CD4-positive, alpha-beta memory T cell (primary cell): ENCODE measurements at places on chromosomes 7 and 10.

- H3K36me3 ChIP-seq: no peaks in the 10 kb centered on the region
- no peaks in the 10 kb centered on the region for H3K27me3 ChIP-seq
- no peaks in the 10 kb centered on the region for H3K4me1 ChIP-seq
- H3K27ac ChIP-seq: no peak overlapping the region
- no peak overlapping the region for H3K4me3 ChIP-seq
Observed at GRCh38 chr10:132110111-132110521, 44.4 kb downstream of the JAKMIP3 start.

GRCh38 chr10:130364631-130365411 lies 228.6 kb downstream of the GLRX3 start:
- H3K4me3 ChIP-seq: no peak overlapping the region
- no peak for DNase-seq
- H3K4me1 ChIP-seq: no peaks in the 10 kb centered on the region
- no peaks in the 10 kb centered on the region for H3K36me3 ChIP-seq

- H3K4me3 ChIP-seq: no peak overlapping the region
- H3K4me1 ChIP-seq: no peaks in the 10 kb centered on the region
- no peaks in the 10 kb centered on the region for H3K36me3 ChIP-seq
- H3K27ac ChIP-seq: no peak overlapping the region
Observed at GRCh38 chr10:48608279-48608681, 3.4 kb upstream of the ARHGAP22 start.

DNA sequence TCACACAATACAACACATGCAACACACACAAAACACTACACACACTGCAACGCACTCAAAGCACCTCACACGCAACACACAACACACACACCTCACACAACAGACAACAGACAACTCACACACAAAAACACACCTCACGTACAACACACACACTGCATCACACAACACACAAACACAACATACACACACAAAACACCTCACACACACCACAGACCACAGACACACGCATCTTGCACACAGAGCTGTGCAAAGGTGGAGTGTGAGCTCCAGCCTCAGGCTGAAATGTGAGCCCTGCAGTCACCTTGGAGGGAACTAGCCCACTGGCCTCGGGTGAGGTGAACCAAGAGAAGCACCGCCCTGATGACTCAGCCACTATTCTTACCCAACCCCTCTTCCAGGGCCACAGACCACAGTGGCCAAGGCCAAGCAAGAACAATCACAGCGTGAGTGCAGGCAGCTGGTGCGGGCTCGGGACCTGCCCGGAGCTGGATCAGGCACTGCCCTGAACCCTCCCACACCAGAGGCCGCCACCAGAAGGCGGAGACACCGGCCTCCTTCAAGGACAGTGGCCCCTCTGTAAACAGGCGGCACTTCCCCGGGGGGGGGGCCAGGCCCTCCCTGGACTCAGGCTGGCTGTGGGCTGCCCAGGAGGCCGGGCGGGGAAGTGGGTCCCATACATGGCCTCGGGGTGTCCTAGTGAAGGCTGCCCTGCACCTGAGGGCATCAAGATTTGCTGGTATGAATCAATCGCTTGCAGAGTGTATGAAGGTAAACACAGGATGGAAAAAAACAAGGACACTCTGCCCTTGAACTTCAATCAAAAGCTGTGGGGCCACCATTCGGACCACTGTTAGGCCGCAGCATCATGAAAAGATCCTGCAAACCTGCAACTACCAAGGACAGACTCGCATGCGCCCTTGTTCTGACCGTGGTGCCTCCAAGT lies 106.7 kb downstream of the TNS3 start:
- H3K4me1 ChIP-seq: no peaks in the 10 kb centered on the region
- no peak overlapping the region for H3K27ac ChIP-seq
- no peak for DNase-seq
- no peak overlapping the region for H3K4me3 ChIP-seq

DNA sequence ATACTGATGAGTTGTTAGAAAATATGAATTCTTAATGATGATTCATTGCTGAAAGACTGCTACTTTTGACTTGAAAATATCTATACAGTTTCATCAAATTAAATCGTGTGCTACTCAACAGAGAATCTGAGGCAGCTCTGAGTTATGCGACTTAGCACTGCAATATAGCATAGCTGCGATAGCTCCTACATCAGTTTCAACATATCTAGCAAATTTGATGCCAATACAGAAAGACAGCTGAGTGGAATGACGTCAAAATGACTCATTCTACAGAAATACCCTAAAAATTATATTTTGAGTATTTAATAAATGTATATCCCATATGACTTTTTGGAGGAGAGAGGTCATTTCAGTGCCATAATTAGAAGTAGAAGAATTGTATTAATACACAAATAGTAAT lies 1.1 kb upstream of the TARP start:
- no peaks in the 10 kb centered on the region for H3K36me3 ChIP-seq
- no peaks in the 10 kb centered on the region for H3K27me3 ChIP-seq
- no peak overlapping the region for H3K4me3 ChIP-seq
- no peaks in the 10 kb centered on the region for H3K4me1 ChIP-seq

DNA sequence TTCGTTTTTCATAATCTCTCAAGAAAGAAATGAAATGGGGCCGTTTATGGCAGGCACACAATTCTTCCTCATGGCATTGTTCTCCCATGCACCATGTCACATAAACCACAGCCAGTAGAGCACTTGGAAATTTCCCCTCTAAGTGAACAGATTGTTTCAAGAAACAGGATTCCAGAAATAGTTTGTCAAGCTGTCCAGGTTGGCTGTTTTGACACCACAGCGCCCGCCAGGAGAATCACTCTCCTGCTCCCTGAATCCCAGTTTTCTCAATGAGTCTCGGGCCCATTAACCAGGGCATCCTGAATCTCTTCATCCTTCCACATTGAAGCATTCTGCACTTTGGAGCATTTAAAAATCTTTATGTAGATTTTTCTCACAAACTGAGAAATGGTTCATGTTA lies 172.2 kb upstream of the NEBL start:
- H3K27ac ChIP-seq: no peak overlapping the region
- no peaks in the 10 kb centered on the region for H3K36me3 ChIP-seq
- H3K4me1 ChIP-seq: no peaks in the 10 kb centered on the region
- DNase-seq: no peak
- no peaks in the 10 kb centered on the region for H3K27me3 ChIP-seq

DNA sequence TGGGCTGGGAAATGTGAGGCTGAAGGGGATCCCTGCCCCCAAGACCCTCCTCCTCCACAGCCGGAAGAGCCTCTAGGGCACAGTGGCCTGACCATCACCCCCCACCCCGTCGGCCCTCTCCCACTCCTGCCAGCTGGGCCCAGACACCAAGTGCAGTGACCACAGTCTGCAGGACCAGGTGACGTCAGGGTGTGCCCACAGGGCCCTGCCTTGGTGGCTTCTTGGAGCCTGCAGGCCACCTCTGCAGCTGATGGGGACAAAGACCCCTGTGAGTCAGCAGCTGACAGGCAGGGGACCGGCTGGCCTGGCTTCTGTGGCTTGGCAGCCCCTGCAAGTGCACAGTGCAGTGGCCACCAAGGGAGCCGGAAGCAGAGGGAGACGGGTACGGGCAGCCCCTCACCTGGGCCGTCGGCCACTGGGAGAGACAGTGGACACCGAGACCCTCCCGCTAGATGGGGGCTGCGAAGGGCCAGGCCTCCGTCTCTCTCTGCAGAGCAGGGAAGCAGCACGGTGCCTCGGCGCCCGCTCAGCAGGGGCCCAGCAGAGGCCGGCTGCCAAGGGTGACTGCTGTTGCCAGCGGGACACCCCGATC lies 274.6 kb downstream of the ELFN1 start:
- H3K27ac ChIP-seq: no peak overlapping the region
- DNase-seq: no peak
- H3K27me3 ChIP-seq: no peaks in the 10 kb centered on the region
- H3K36me3 ChIP-seq: no peaks in the 10 kb centered on the region
- no peak overlapping the region for H3K4me3 ChIP-seq
- peaks cover 43% of the 10 kb centered on the region for H3K4me1 ChIP-seq

GRCh38 chr10:44069573-44069972 lies 315.3 kb downstream of the CXCL12 start:
- no peak overlapping the region for H3K27ac ChIP-seq
- H3K36me3 ChIP-seq: no peaks in the 10 kb centered on the region
- H3K27me3 ChIP-seq: no peaks in the 10 kb centered on the region
- no peak overlapping the region for H3K4me3 ChIP-seq

DNA sequence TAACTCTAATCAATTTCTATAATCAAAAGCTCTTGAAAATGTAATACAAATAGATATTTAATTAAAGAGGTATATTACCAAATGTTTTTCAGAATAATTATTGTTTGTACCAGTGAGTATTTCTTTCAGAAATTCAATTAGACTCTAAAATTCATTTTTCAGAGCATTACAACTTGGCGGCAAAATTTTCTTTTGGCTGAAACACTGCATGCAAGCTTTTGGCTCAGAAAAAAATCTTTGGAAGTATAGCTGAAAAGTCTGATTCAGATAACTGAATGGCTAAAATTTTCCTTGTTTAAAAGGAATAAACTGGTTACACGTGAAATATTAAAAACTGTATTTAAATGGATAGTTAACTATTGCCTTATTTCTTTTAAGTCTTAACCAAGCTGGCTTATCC lies 202.6 kb upstream of the KAT6B start:
- H3K27ac ChIP-seq: no peak overlapping the region
- no peaks in the 10 kb centered on the region for H3K4me1 ChIP-seq
- no peaks in the 10 kb centered on the region for H3K36me3 ChIP-seq
- DNase-seq: no peak

DNA sequence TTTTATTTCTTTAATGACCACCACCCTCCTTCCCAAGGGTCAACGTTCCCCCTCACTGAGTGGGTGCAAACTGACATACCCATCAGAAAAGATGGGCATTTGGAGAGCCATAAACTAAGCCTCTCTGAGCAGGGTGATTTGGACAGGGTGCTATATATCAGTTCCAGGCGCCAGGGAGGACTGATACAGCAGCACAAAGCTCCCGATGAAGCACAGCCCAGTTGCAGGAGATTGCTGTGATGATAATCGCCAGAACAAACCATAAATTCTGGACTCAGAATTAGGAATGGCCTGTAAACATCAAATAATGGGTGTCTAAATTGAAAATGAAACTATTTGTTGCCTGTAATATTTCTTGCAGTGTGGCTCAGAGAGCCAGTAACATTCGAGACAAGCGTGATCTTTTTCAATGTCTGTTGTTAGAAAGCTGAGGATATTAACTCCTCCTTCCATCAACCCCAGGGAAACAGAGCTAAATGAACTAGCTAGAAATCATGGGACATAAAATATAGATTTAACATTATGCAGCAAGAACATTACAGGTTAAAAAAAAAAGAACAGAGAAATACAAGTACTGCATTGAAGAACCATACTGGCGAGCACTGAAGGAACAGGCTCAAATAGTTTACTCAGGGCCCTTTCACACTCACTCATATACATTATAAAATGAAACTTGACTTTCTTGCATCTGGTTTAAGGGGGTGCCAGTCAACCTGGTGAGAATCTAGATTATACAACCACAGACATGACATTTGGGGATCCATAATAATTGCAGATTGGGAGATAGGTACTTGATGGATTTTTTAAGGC lies 137.5 kb upstream of the LRRTM3 start:
- H3K4me1 ChIP-seq: no peaks in the 10 kb centered on the region
- H3K27ac ChIP-seq: no peak overlapping the region
- no peak overlapping the region for H3K4me3 ChIP-seq
- no peak for DNase-seq
- H3K36me3 ChIP-seq: no peaks in the 10 kb centered on the region

- H3K36me3 ChIP-seq: no peaks in the 10 kb centered on the region
- no peak overlapping the region for H3K4me3 ChIP-seq
- H3K4me1 ChIP-seq: no peaks in the 10 kb centered on the region
- H3K27ac ChIP-seq: no peak overlapping the region
- H3K27me3 ChIP-seq: no peaks in the 10 kb centered on the region
Observed at GRCh38 chr7:7439564-7439963, 96.1 kb downstream of the COL28A1 start.

DNA sequence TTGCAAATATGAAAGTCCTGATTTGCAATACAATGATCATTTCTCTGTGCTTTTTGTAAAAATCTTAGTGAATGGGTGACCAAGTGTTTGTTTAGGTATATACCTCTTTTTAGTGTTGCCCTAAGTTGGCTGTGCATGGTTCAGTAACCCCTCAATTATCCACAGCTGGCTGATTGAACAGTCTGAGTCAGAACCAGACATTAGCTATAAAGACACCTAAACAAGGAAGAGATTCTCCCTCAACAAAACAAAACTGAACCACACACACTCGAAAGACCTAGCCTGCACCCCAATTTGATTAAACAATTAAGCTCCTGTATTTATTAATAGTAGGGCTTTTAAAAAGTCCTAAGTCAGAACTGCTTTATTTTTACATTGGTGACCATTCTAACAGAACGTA lies 2.8 kb downstream of the RSBN1L start:
- DNase-seq: no peak
- H3K27ac ChIP-seq: no peak overlapping the region
- no peaks in the 10 kb centered on the region for H3K27me3 ChIP-seq
- H3K36me3 ChIP-seq: no peaks in the 10 kb centered on the region
- peaks cover 69% of the 10 kb centered on the region for H3K4me1 ChIP-seq

DNA sequence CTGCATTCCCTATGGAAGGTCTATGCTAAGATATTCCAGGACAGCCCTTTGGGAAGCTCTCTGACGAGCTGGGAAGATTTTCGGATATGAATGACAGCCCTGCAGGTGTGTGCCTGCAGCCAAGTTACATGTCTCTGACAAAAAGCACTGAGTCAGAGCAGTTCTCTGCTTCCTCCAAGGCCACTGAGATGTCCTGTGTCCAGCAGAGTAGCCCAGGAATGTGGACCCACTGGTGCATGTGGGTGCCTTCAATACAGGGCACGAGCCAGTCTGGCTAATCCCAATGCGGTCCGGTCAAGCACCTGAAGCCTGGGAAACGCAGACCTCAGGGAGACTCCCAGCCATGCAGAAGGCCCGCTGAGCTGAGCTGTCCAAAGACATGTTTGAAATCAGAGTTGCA lies 565.7 kb downstream of the TCERG1L start:
- no peak overlapping the region for H3K27ac ChIP-seq
- H3K27me3 ChIP-seq: no peaks in the 10 kb centered on the region
- no peaks in the 10 kb centered on the region for H3K4me1 ChIP-seq
- no peak for DNase-seq
- H3K4me3 ChIP-seq: no peak overlapping the region

DNA sequence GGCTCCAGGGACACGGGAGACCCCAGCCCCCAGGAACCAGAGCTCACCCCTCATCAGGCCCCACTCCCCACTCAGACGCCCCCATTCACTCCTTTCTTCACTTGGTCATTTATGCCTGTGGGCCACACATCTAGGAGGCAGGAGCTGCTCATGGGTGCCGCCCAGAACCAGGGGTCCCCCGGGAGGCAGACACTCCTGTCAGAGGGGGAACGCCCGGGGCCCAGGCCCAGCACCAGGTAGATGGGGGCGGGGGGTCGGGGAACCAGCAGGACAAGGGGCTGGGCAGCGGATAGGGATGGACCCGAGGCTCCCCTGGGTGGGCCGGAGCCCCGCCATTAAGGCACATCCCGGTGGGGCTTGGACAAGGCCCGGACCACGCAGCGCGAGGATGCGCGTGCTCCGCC lies 11.8 kb downstream of the CALY start:
- H3K27me3 ChIP-seq: peaks cover 31% of the 10 kb centered on the region
- H3K27ac ChIP-seq: no peak overlapping the region
